Ammon's horn (tissue), 1 donor: ENCODE measurements at places on chromosomes 5 and 9.

DNA sequence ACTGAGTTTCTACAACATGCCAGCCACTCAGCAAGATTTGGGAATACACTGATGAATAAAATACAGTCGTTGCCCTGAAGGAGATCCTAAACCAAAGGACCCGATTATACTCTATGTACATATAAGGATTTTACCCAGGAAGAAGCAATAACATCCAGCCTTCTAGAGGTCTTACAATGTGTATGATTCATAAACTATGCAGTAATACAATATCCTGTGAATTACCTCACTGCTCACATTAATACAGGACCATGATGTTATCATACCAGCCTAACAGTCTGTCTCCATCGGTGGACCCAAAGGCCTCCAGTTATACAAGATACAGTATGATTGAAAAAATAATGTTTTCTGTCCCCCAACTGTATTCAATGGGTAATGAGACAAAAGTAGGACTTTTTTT is 310.5 kb upstream of the TRPM3 start:
- no peak for DNase-seq

DNA sequence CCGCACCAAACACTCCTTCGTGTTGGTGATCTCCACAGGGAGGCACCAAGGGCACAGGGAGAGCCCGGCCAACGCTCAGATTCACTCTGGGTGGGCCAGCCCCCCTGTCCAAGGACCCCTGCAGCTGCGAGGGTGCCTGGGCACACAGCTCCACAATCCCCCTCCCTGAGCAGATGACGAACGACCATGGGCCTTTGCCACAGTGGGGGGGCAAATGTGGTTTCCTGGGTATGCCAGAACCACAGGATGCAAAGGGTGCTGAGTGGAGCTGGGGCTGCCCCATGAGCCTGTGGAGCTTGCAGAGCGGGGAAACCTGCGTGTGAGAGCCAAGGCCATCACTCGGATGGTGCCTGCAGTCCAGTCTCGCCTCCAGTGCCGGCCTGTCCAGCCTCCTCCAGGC is 31.0 kb downstream of the LPCAT1 start:
- DNase-seq: no peak

DNA sequence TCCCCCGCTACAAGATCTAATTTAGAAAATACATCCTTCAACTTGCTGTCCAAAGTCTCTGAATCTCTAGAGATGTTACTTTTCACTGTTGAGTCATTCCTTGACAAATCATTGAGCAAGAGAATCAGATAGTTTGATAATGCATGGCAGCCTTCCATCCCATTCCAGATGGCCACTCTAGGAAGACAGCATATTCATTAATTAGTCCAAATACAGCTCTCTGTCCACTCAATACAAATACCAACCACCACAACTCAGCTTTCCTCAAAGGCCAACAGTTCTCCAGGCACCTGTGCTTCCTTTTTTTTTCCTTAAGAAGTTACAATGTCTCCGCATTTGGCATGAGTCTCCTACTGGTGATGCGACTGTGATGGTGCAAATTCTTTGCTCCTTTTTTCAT is 72.3 kb downstream of the DROSHA start:
- no peak for DNase-seq

- no peak for DNase-seq
Measured at GRCh38 chr5:133801431-133801830, 167.0 kb downstream of the C5orf15 start.

GRCh38 chr9:121876658-121877271 is 216.3 kb downstream of the TTLL11 start:
- no peak for DNase-seq

- no peak for DNase-seq
Measured at GRCh38 chr9:133332381-133332730, 3.6 kb downstream of the SURF6 start.

GRCh38 chr9:114898741-114899140 is 31.6 kb downstream of the TNFSF8 start:
- DNase-seq: peak; percentile 57

DNA sequence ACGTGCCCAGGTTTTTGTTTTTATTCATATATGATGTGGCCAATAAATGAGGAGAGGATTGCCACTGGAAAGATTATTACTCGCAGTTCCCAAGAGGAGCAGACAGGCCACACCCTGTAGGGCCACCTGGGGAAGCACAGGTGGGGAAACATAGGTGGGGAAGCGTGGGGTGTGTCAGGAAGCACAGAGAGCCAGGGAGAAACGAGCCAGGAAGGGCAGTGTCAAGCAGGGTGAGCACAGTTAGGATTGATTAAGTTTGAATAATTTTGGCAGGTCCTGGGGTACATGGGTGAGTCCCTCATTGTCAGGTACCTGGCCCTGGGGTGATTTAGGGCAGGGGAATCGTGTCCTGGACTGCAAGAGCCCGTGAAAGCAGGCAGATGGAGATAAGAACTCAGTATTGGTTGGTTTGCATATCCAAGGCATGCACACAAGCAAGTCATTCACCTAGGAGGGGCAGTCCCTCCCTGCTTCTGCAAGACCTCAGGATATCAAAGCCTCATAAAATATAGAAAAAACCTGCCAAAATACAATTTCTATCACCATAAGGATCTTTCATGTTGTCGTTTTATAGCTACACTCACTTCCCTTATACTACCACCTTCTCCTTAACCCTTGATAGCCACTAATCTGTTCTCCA is 22.4 kb downstream of the MVB12B start:
- no peak for DNase-seq

- DNase-seq: no peak
Measured at GRCh38 chr9:14179449-14179848, 134.5 kb downstream of the NFIB start.

DNA sequence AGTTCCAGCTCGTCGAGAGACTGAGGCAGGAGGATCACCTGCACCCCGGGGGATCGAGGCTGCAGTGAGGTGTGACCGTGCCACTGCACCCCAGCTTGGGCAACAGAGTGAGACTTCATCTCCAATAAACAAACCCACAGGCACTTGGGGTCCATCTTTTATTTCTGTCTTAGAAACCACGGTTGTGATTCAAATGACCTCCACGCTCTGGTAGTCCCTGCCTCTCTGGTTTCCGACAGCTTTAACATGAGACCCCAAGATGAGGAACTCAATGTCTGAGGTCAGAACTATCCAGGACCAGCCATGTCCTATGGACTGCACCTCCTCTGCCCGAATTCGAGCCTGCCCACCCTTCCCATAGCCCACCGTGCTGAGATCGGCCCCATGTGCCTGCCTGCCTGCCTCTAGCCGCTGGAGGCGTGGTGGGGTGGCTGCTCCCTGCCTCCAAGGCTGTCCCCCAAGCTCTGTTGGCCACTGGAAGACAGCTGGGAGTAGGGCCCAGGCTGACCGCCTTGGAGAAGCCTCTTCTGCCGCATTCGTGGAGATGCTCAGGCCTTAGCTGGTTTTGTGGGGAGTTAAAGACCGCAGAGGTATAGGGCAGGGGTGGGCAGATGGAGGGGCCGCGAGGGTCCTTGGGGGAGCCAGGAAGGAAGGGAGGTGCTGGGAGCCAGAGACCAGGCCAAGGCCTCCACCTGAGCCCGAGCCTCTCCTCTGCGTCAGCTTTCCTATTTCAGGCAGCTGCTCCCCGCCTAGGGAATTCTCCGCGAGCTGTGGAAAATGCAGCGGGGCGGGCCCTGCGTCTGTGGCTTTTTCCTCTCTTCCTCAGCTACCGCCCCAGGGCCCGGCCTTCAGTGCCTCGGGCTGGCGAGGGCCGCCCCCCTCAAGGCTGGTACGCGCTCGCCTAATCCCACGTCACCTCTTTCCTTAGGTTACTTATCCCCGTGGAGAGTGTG is 6.9 kb upstream of the WDR5 start:
- DNase-seq: no peak

GRCh38 chr5:1737790-1738405 is 61.7 kb downstream of the MRPL36 start:
- no peak for DNase-seq

DNA sequence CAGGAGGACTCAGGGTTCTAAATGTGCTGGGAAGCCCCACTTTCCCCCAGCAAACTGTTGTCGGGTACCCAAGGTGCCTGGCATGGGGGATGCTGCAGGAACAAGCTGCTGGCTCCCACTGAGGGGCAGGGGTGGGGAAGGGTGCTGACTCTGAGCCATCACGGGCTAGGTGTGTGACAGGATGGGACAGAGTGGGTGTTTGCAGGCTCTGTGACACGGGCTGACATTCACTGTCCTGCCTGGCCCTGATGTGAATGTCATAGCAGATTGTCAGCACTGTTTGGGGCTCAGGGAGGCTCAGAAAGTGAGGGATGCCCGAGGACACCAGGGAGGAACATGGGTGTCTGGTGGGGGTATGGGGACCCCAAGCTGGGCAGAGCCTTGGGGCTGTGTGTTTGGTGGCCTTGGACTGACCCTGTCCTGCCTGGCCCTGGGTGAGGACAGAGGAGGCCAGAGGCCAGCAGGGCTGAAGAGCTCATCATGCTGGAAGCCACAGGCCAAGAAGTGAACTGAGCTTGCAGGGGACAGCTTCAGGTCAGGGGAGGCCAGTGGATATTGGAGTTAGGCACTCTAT is 20.6 kb downstream of the WNK2 start:
- no peak for DNase-seq

DNA sequence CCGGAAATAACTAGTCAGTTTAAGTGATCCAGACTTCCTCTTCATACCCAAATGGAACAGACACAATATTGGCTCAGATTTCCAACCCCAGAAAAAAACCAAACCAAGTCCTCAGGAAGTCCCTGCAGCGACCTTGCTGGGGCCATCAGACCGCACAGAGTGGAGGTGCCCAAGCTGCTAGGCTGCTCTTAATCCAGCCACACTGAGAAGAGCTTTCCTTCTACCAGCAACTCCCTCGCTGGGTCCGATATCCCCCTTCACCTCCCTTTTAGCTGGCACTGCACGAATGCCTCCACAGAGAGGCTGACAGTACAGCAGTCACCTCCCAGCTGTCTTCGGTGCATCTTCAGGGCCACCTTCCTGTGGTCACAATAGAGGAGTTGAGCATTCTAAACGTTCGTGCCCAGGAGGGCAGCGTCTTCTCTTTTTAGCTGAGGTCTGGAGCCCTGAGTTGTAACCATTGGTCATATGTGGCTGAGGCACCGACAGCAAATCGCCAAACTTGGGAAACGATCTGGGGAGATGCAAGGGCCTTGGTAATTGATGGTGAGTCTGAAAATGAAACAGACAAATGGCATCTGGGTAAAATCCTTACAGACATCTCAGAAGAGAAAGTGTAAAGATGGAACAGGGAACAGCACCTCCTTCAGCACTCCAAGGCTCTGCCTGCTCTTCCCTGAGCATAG is 5.7 kb downstream of the NAIF1 start:
- no peak for DNase-seq

- DNase-seq: no peak
Measured at GRCh38 chr5:100616291-100616690, 81.1 kb downstream of the FAM174A start.

DNA sequence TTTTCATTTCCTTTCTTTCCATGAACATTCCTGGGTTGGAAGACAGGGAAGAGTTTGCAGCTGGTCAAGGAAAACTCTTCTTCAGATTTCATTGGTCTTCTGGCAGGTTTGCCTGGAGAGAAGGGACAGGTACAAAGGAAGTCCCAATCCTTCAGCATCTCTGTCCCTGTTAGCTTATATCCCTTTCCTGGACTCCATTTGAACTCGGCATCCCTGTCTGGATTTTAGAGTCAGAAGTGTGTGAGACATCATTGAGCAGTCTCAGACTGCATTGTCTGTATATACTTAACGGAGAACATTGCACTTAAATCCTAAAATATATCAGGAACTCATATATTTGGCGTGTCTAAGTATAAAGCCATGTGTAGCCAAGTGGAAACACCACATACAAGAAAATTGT is 54.9 kb downstream of the ADGRV1 start:
- no peak for DNase-seq

- DNase-seq: no peak
Measured at GRCh38 chr5:116859666-116860320, 285.2 kb upstream of the SEMA6A start.

DNA sequence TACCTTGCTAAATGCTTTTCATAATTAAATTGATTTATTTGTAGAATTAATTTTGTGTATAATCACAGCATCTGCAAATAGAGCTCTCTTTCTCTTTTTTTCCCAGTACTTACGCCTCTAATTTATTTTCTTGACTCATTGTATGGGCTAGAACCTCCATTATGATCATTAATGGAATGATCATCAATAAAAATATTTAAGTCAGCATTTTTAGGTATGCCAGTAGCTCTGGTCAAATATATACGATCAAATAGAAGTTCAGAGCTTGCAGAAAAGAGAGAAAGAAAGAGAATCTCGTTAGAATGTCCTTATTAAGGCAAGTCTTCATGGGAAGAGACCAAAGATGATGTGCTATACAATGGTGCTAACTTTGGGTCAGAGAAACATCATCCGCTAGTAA is 202.6 kb downstream of the TLR4 start:
- DNase-seq: no peak

DNA sequence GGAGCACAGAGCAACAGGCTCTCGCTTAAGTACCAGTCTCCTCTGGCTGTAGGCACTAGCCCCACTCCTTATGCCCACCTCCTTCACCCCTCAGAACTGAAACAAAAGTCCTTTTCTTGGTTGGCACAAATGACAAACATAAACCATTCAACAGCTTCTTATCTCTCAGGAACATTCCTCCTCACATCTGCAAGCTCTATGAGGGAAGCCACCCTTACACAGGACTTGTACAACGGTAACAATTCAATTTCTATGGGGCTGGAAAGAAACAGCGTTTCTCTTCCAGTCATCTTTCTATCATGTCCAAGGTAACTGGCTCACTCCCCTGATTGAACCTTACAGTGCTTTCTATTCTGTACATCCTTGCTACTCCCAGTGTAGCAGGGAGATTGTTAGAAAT is 74.1 kb downstream of the CSF2 start:
- no peak for DNase-seq

DNA sequence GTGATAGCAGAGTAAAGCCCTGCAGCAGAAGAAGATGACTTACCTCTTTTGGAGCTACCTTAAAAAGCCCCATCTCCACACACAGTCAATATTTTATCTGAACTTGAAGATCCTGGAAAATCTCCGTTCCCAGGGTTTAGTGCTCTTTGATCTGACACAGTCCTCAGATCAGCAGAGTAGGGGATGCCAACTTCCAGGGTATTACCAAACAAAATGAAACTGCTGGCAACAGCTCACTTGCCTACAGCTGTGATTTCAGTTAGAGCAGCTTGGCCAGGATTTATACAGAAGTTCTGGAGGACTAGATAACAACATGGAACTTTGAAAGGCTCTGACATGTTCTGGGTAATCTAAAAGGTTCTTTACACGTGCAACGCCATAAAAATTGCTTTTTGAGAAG is 1537.8 kb upstream of the ACO1 start:
- DNase-seq: no peak

DNA sequence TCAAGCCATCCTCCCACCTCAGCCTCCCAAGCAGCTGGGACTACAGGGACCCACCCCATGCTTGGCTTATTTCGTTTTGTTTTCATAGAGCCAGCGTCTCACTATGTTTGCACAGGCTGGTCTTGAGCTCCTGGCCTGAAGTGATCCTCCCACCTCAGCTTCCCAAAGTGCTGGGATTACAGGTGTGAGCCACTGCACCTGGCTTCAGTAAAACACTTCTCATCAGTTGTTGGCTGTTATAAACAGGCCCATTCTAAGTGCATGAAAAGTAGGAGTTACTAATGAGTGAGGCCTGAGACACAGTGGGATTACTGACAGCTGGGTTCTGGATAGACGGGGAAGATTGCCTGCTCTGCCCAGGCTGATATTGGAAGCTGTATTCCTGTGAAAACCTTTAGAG is 3.5 kb downstream of the CRB2 start:
- no peak for DNase-seq
